ENCODE measurements at places on chromosomes 13 and 19.

DNA sequence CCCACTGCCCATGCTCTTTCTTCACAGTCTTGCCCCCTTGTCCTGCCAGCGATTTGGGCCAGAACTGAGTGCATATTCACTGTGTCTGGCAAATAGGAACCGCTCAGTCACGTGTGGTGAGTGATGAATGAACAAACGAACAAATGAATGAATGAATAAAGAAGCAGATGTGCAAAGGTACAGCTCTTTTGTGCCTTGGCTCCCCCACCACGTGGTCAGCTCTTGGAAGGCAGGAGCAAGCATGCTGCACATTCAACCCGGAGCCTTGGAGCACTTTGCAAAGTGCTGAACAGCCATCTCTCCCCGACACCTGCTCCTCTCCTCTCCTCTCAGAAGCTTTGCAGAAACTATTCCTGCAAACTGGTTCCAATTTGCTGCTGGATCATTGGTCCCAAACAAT lies 52.4 kb downstream of the LATS2 start:
- no peak for DNase-seq
- H3K27me3 ChIP-seq = no peaks in the 10 kb centered on the region
- H3K36me3 ChIP-seq = no peaks in the 10 kb centered on the region
- peaks cover 93% of the 10 kb centered on the region for H3K4me1 ChIP-seq
- H3K4me3 ChIP-seq = no peak overlapping the region

- no peak overlapping the region for H3K4me3 ChIP-seq
- DNase-seq = no peak
- H3K27me3 ChIP-seq = no peaks in the 10 kb centered on the region
- peaks cover 13% of the 10 kb centered on the region for H3K36me3 ChIP-seq
Observed at GRCh38 chr13:35356572-35356971, 119.9 kb downstream of the MAB21L1 start.

- no peaks in the 10 kb centered on the region for H3K36me3 ChIP-seq
- peaks cover 27% of the 10 kb centered on the region for H3K4me1 ChIP-seq
- peak overlapping the region; percentile 78 for H3K4me3 ChIP-seq
- H3K27ac ChIP-seq = peak overlapping the region; percentile 58
- DNase-seq = peak; percentile 84
Observed at GRCh38 chr19:50431343-50432220, 1.1 kb upstream of the MYBPC2 start.

DNA sequence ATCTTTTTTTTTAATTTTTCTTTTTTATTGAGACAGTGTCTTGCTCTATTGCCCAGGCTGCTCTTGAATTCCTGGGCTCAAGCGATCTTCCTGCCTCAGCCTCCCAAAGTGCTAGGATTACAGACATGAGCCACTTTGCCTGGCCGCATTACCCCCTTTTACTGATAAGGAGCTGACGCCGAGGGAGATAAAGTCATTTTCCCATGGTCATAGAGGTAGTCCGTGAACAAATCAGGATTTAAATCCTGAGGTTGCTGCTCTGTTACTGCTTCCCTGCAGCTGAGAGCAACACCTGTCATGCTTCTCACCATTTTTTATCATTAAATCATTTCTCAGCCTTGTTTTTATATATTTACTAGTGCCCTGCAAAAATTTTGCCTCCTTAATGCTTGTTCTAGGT lies 7.4 kb downstream of the CYSLTR2 start:
- no peaks in the 10 kb centered on the region for H3K27me3 ChIP-seq
- H3K4me3 ChIP-seq = no peak overlapping the region
- DNase-seq = no peak
- H3K36me3 ChIP-seq = no peaks in the 10 kb centered on the region
- H3K4me1 ChIP-seq = peaks cover 26% of the 10 kb centered on the region

DNA sequence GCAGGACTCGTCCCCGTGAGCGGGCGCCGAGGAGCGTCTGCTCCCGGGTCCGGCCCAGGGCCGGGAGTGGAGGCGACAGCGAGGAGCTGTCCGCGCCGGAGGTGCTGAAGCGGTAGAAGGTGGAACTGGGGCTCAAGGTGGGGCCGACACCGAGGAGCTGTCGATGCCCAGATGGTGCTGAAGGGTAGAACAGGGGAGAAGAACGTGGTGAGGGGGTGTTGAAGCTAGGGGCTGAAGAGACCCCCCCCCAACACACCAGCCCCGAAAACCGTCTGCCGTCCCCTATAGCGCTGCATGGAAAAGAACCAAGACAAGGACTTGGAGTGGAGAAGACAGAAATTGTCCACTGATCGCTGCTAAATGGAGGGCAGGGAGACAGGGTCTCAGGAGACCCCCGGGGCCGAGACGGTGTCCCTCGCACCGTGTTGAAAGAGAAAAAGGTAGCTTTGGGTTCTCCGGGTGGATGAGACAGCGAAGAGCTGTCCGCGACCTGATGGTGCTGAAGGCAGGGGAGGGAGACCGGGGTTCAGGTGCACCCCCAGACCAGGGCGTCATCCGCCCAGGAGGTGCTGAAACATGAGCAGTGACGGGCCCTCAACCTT lies 7.1 kb upstream of the PDE4C start:
- peaks cover 12% of the 10 kb centered on the region for H3K4me1 ChIP-seq
- H3K36me3 ChIP-seq = no peaks in the 10 kb centered on the region
- no peak overlapping the region for H3K27ac ChIP-seq
- DNase-seq = no peak
- no peak overlapping the region for H3K4me3 ChIP-seq

GRCh38 chr19:12913011-12913561 lies 6.0 kb downstream of the SYCE2 start:
- H3K4me1 ChIP-seq = peaks cover 22% of the 10 kb centered on the region
- peak; percentile 77 for DNase-seq
- H3K27ac ChIP-seq = peak overlapping the region; percentile 77
- no peaks in the 10 kb centered on the region for H3K27me3 ChIP-seq
- H3K36me3 ChIP-seq = no peaks in the 10 kb centered on the region
- peak overlapping the region; percentile 52 for H3K4me3 ChIP-seq

- H3K27ac ChIP-seq = no peak overlapping the region
- no peak for DNase-seq
- no peaks in the 10 kb centered on the region for H3K36me3 ChIP-seq
Observed at GRCh38 chr13:60009300-60010253, 154.2 kb downstream of the DIAPH3 start.

- H3K4me1 ChIP-seq = peaks cover 82% of the 10 kb centered on the region
- DNase-seq = peak; percentile 39
- H3K4me3 ChIP-seq = no peak overlapping the region
- peak overlapping the region; percentile 97 for H3K27ac ChIP-seq
- no peaks in the 10 kb centered on the region for H3K36me3 ChIP-seq
- no peaks in the 10 kb centered on the region for H3K27me3 ChIP-seq
Observed at GRCh38 chr19:16342002-16342715, 17.5 kb downstream of the KLF2 start.

DNA sequence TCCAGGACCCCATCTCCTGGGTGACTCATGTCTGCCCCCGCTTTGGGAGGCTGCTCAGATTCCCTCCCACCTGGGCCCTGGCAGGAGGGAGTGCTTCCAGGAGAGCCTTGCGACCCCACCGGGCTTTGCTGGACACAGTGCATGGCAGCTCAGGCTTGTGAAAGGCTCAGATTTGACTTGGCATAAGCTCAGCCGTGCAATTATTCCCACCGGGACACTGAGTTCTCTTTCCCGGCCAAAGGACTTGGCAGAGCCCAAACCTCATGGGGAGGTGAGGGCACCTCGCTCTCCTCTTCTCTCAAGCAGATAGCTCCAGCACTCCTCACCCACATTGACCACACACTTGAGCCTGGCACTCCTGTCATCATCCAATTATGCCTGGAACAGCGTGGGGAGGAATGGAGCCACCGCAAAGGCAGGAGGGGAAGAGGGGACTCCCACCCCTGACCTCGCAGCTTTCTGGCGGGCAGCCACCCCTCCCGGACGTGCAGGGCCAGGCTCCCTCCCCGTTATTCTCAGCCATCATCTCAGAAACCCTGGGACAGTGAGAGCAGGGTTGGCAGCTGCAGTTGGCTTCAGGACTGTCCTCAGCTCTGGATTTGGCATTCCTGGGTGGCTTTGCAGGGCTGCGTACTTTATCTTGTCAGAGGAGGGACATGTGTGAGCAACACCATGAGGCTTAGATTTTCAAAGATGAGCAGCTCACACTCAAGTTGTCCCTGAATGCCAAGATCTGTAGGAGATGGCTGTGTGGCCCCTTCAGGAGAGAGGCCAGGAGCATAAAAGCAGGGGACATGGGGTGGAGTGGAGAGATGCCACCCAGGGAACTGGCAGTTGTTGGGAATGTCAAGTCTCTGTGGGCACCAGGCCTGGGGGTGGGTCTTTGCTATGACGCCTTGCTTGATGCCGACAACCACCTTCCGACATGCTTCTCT lies 306.2 kb downstream of the TEX29 start:
- peaks cover 27% of the 10 kb centered on the region for H3K27me3 ChIP-seq
- no peaks in the 10 kb centered on the region for H3K36me3 ChIP-seq
- H3K4me1 ChIP-seq = peaks cover 9% of the 10 kb centered on the region

DNA sequence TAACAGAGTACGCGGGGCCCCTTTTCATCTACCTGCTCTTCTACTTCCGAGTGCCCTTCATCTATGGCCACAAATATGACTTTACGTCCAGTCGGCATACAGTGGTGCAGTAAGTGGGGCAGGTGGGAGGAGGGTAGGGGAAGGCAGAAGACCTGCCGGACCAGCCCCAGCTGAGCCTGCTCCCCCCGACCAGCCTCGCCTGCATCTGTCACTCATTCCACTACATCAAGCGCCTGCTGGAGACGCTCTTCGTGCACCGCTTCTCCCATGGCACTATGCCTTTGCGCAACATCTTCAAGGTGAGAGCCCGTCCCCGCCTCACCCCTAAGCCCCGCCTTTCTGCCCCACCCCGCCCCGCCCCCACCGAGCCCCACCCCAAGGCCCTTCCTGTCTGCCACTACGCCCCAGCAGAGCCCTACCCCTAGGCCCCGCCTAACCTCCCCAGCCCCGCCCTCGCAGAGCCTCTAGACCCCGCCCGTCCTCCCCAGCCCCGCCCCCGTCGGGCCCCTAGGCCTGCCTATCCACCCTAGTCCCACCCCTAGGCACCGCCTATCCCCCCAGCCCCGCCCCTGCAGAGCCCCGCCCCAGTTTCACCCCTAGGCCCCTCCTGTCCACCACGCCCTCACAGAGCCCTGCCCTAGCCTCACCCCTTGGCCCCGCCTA lies 7.7 kb downstream of the NDUFB7 start:
- H3K27ac ChIP-seq = peak overlapping the region; percentile 92
- H3K4me1 ChIP-seq = peaks cover 63% of the 10 kb centered on the region
- no peak for DNase-seq
- peaks cover 19% of the 10 kb centered on the region for H3K36me3 ChIP-seq
- H3K27me3 ChIP-seq = no peaks in the 10 kb centered on the region
- H3K4me3 ChIP-seq = no peak overlapping the region

GRCh38 chr13:81051873-81052272 lies 710.9 kb upstream of the SPRY2 start:
- H3K36me3 ChIP-seq = no peaks in the 10 kb centered on the region
- H3K4me1 ChIP-seq = no peaks in the 10 kb centered on the region
- no peak overlapping the region for H3K27ac ChIP-seq

DNA sequence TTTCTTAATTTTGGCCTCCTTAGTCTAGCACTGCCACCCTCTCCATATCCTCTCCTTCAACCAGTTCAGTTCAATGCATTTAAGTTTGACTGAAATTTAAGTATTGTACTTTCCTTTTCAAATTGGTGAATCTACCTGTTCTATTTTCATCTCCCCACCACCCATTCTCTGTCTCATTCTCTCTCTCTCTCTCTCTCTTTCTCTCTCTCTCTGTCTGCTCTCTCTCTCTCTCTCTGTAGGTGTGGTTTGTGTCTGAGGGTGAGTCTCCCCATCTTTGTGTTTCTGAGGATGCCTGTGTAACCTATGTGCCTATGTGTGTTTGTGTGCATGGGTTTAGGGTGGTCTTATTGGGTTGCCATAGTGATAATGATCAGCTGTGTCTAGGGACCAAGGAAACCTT lies 10.1 kb downstream of the PDX1 start:
- H3K4me1 ChIP-seq = peaks cover 6% of the 10 kb centered on the region
- DNase-seq = no peak
- H3K27me3 ChIP-seq = peaks cover 96% of the 10 kb centered on the region
- no peaks in the 10 kb centered on the region for H3K36me3 ChIP-seq
- no peak overlapping the region for H3K27ac ChIP-seq

GRCh38 chr13:56501750-56502149 lies 639.0 kb upstream of the PRR20A start:
- no peak overlapping the region for H3K27ac ChIP-seq
- no peaks in the 10 kb centered on the region for H3K4me1 ChIP-seq
- DNase-seq = no peak

- H3K4me3 ChIP-seq = no peak overlapping the region
- no peak overlapping the region for H3K27ac ChIP-seq
- peaks cover 38% of the 10 kb centered on the region for H3K27me3 ChIP-seq
- peak; percentile 48 for DNase-seq
- no peaks in the 10 kb centered on the region for H3K36me3 ChIP-seq
Observed at GRCh38 chr19:485583-486236, 10.6 kb upstream of the MADCAM1 start.

- H3K4me1 ChIP-seq = no peaks in the 10 kb centered on the region
- H3K36me3 ChIP-seq = no peaks in the 10 kb centered on the region
- no peaks in the 10 kb centered on the region for H3K27me3 ChIP-seq
Observed at GRCh38 chr13:64007339-64007738, 2591.7 kb upstream of the PCDH20 start.

DNA sequence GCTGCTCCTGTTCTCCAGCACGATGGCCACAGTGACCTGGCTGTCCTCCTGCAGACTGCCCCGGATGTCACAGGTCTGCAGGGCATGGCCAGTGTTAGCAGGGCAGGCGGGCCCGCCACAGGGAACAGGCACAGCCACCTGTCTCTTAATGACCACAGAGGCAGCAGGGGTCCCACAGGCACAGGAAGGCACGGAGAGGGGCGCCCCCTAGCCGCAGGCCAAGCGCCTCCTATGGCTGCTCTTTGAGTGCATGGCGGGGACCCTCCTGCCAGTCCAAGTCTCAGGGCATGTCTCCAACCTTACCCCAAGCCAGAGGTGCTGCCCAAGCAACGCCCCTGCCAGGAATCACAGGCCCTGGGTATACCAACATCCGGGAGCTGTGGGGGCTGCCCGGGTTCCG lies 14.1 kb downstream of the IZUMO4 start:
- no peak overlapping the region for H3K4me3 ChIP-seq
- no peak overlapping the region for H3K27ac ChIP-seq
- H3K36me3 ChIP-seq = peaks cover 100% of the 10 kb centered on the region
- no peaks in the 10 kb centered on the region for H3K27me3 ChIP-seq
- DNase-seq = no peak
- peaks cover 27% of the 10 kb centered on the region for H3K4me1 ChIP-seq

DNA sequence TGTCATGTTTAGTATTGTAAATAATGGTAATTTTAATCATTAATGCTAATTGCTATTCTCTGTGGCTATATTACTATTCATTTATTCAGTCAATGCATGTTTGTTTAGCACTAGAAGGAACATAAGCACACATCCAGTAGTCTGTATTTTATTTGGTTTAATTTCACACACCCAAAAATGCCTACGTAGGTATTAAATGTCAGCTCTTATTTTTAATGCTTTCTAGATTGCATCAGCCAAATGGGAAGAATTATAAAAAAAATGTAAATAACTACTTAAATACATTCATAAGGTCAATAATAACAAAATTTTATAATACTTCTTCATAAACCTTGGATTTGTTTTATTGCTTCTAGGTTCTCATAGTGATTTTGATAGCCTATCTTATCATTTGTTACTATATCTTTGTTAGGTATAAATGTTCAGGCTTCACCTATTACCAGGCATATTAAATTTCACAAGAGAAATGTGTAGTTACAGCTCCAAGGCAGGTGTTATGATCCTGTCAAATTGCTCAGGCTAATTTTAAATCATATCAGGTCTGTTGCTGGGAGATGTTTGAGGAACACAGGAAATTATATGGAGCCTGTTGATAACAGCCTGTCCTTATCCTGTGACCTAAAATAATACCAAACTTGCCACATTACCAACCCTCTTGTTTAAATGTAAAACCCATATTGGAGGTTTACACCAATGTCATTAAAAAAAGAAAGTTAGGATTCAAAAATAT lies 34.4 kb downstream of the ITGBL1 start:
- no peak overlapping the region for H3K4me3 ChIP-seq
- H3K36me3 ChIP-seq = no peaks in the 10 kb centered on the region
